Stimulated activated CD4-positive, alpha-beta T cell treated with anti-CD3 and anti-CD28 coated beads, TNF-alpha, amount 100 ng/mL, for 1 hour (primary cell): ENCODE measurements at places on chromosomes 1 and 21.

GRCh38 chr1:41536361-41536802, 51.9 kb upstream of the EDN2 start:
- DNase-seq = no peak

DNA sequence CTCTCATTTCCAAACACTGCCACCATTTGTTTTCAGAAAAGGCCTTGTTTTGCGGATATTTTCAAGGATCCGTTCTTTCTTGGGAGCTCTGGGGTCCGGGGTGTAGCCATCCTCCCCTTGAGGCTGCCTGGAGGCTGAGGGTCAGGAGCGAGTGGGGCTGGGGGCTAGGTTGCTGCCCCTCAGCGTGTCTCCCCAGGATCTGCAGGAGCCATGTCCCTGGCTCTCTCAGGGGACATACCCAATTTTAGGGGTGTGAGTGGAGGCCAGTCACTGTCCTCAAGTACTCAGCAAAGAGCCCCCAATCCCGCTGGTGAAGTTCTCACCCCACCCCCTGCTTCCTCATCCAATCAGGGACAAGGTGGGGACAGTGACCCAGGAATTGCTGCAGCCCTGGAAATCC, 15.0 kb upstream of the PRDM16 start:
- no peak for DNase-seq

DNA sequence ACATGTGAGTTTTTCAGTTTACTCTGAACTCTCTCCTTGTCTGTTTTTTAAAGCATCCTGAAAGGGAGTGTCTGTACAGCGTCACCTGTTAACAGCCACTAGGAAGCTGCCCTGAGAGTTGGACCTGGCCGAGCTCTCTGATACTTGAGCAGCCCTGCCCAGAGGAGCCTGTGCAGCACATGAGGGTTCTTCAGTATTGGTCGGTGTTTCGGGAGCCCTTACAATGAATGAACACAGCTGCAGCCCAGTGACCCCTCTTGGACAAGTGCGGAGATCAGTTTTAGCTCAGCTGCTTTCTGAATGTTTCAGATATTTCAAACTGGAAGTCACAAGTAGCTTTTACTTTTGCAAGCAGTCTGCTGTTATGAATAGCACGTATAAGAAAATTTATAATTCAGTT, 39.2 kb downstream of the ADARB1 start:
- no peak for DNase-seq

DNA sequence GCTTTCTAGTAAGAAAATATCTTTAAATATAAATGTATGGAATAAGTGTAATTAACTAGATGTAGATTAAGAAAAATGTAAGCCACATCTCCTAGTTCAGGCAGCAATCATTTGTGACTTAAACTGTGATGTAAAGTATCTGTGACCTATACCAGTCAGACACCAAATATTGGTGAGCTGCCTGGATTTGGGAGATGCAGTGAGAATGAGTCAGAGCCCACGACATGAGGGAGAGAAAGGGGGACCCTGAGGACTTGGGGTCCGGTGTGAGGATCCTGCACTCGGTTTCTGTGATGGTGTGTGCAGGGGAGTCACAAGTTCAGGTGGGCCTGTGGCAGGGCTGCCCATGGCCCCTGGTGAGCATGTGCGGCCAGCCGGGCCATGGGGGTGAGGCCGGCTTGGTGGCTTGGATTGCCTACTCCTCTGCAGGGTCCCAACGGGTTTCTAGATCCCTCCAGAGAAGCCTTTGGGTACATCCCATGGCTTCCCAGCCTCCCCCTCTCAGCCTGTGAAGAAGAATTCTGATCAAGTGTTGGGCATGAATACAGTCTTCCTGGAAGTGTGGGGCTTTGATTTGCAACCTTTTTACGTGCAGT, 19.0 kb upstream of the ABCG1 start:
- no peak for DNase-seq

GRCh38 chr21:29822064-29822463, 117.7 kb downstream of the GRIK1 start:
- no peak for DNase-seq

GRCh38 chr1:245715970-245716369, 561.2 kb downstream of the KIF26B start:
- DNase-seq = no peak

- no peak for DNase-seq
These were observed 65.8 kb downstream of the NOS1AP start for GRCh38 chr1:162135271-162135775.

DNA sequence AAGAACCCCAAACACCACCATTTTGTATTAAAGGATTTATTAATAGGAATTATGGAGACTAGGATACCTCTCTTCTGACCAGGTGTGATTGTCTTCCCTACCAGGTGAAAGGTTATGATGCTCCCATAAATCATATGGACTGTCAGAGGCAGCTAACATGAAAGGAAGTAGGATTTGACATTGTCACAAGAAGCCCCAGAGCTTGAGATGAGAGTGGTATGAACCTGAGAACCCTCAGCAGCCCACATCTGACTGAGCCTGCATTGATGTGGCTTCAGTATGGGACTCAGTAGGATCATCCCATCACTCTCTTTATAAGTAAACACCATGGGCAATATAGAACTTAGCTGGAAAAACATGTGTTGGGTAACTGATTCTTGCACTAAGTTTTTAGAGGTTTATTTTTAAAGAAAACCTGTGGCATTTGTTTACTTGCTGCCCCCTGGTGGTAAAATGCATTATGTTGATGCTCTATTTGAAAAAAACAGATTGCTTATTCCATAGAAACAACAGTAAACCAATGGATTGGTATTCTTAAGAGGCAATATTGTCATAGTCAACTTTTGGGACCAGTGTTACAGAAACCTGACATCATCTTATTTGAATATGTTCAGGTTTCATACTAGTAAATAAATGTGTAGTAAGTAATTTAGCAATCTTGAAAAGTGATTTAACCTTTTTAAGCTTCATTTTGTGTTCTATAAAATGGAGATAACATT, 16.6 kb upstream of the CACYBP start:
- no peak for DNase-seq

GRCh38 chr1:223233410-223234169, 90.5 kb upstream of the TLR5 start:
- DNase-seq = no peak

DNA sequence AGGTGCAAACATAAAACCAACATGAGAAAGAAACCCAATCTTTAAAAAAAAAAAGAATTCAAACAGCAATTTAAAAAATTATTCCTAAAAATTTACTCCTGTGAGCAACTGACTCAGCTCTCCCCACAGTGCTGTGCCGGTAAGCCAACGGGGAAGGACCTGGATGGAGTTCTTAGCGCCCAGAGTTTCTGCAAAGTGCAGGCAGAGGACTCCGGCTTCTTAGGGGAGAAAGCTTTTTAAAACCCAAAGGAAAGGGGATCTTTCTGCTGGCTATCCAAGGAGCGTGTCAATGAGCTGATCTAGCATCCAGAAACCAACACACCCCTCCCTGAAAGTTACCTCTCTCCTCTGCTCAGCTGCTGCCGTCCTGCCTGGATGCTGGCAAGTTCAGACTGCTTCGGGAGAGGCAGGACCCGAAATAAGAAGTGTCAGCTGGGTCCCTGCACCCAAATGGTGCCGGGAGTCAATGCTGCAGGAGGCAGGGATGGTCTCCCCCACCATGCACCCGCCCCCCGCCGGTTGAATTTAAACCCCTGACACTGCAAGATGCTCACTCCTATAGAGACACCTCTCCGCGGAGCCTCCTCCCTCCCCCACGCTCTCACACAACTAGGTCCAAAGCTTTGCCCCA, 32.2 kb upstream of the H6PD start:
- DNase-seq = no peak

DNA sequence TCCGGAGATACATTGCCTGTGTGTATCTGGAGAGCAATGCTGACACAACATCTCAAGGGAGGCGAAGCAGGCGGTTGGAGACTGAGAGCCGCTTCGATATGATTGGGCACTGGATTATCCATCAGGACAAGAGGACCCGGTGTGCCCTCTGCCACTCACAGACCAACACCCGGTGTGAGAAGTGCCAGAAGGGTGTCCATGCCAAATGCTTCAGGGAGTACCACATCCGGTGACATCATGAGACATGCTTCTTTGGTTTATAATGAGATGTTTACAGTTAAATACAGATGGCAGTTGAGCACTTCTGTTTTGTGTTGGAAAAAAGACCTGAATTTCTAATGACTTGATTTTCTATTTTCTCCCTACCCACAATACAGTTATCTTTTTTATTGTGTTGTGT, 12.1 kb downstream of the PGBD2 start:
- no peak for DNase-seq

DNA sequence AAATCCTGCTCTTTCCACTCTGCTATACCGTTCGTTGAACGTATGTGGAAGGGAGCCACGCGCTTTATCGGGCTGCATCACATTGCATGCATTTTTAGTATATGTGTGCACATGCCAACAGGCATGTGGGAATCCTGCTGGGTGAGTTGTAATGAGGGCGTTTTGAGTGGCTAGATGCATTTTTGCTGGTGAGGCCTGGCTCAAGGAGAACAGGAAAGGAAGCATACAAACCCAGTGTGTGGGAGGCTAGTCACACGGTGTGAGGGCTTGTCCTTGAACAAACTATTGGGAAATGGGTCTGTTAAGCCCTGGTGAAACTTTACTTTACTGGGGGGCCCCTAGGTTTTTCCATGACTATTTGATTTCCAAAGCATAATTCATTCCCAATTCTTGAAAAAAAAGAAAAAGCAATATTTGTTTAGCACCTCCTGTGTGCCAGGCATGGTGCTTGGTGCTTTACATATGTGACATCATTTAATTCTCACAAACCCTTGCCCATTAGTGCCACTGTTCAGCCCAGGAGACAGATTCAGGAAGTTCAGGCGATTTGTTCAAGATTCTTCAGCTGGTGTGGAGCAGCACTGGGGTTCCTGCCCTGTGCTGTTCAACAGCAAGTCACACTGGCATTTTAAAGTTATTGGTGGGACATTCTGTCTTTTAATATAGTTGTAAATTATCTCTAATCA, 25.6 kb upstream of the JUN start:
- no peak for DNase-seq

DNA sequence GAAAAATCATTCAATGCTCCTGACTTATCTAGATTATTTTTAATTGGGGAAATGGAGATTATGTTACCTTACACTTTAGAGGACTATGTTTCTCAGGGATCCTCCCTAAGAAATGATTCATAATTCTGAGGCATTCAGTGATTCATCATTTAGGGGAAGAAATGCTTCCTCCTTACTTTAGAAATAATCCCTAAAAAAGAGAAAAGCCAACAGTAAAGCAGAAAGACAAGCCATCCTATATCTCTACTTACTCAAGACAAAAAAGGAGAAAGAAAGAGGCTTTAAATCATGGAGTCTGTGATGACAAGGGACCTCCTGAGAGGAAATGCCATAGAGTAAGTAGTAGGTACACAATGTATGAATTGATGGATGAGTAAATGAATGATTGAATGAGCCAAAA, 137.0 kb downstream of the BRINP2 start:
- DNase-seq = no peak

DNA sequence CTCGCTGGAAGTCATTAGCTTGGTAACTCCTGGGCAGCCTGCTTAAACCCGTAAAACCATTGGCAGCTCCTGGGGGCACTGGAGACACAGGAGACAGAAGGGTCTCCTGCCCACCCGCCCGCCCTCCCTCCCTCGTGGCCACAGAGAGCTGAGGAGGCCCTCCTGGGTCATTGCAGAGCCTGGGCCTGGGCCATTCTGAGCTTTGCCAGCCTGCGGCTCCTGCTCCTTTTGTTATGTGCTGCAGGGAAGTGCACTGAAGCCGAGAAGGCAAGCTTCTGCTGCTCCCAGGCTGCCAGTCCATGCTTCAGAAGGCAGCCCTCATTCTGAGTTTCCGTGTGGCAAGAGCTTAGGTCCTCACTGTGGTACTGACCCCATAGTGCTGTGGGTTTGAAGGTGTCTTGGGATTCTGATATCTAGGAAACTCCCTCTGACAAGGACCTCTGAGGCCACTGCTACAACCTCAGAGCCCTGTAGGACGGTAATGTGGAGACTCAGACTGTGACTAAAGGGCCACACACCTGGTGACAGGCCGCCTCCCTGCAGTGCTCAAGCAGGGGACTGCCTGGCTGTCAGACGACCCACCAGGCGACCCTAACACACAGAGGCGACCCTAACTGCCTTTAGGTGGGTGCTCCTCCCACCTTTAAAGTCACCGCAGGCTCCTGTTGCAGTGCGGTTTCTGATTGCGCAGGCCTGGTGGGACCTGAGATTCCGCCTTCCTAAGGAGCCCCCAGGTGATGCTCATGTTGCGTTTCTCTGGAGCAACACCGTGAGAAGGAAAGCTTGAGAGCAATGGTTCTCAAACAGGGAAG, 118.7 kb downstream of the IER5 start:
- DNase-seq = no peak

DNA sequence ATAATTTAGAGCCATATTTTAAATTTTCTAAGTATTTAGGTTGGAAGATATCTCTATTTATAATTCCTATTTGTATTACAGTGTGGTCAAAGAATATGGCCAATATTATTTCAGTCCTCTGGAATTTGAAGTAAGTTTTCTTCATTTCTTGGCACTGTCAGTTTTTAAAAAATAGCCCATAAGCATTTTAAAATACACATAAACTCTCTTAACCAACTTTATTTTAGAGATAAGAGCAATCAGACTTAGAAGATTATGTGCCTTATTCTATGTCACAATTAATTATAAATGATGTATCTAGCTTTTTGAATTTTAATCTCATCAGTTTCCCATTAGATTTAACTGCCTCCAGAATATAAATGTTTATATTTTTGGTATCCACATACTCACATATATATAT, 130.8 kb downstream of the USP25 start:
- DNase-seq = no peak

DNA sequence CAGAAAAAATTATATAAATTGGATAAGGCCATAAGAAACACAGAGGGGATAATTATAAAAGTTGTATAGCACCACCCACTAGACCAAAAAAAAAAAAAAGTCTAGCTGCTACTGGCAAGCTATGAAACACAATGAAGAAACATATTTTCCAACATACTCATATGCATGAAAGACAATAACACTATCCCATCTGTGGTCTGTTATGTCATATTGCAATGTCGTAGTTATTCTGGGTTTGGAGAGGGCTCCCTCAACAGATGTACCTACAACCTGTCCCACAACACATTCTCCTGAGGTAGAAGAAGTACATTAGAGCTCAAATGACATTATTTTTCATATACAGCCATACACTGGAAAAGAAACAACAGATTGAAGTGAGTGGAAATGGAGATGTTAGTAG, 517.6 kb upstream of the ADGRL4 start:
- no peak for DNase-seq
